Kidney epithelial cell (primary cell): ENCODE measurements at places on chromosomes 2 and 18. TPM values are rescaled to one million over a fixed set of nuclear protein-coding genes. Genes with fewer than 3 reads are reported as not detected.

ST8SIA5 gene
- under 0.01 TPM in 2 replicates for total RNA-seq

PRSS56 gene
- total RNA-seq: not detected in 2 replicates

CTNNA2 gene
- 2.3 and 3.5 TPM in 2 replicates for total RNA-seq

SPRED2 gene
- total RNA-seq: 18.4 and 19.3 TPM in 2 replicates

SERPINB10 gene
- total RNA-seq: not detected in 2 replicates

SLC11A1 gene
- total RNA-seq: 0.21 TPM in 1 of 2 replicates, not detected in the other
